ENCODE measurements at places on chromosomes 3 and 15. TPM values are rescaled to one million over a fixed set of nuclear protein-coding genes. Genes with fewer than 3 reads are reported as not detected.

Gene SLC22A13
- 0.19 TPM for total RNA-seq

Gene VIPR1
- 0.23 TPM for total RNA-seq

Gene SOX14
- total RNA-seq, result not detected

Gene MST1
- 2.3 TPM for total RNA-seq

Gene GHSR
- total RNA-seq, result not detected

Gene C2CD4B
- 96.0 TPM for total RNA-seq

Gene CPNE9
- total RNA-seq, result not detected
